Effector memory CD8-positive, alpha-beta T cell (primary cell): ENCODE measurements at places on chromosomes 5 and 9.
A peak's percentile ranks its signal among the peaks of the same experiment; 100 is the strongest.

GRCh38 chr5:58828258-58828657, 245.4 kb downstream of the RAB3C start:
- DNase-seq = no peak

GRCh38 chr5:2746561-2747032, 4.9 kb downstream of the IRX2 start:
- DNase-seq = no peak

DNA sequence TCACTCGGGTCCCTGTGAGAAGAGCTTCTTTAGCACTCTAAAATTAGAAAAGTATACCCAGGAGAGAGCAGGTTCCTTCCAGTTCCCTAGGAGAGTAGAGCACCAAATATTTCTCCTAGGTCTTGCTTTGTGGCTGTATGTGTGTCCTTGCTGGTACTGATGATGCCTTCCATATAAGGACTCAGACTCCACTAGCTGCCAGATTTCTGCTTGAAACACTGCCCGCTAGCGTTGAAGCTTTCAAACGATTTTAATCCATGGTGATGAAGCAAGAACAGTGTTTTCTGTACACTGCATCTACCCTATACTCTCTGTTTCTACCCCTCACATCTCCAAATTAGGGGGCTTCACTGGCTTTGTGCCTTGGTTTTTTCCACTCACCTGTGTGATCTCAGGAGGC, 2.4 kb upstream of the SMC2 start:
- no peak for DNase-seq

DNA sequence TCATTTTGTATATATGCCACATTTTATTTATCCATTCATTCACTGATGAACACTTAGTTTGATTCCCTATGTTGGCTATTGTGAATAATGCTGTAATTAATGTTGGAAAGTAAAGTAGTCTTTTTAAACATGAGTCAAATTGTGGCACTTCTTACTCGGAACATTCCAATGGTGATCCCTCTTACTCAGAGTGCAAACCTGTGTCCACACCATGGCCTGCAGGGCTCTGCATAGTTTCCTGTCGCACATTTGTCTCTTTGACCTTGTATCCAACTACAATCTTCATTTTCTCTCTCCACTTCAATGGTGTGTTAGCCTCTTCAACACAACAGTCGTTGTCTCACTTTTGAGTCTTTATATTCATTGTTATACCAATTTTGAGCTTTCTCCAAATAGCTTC, 98.1 kb upstream of the PAPPA start:
- DNase-seq = no peak

GRCh38 chr5:135397084-135397483, 1.9 kb downstream of the MACROH2A1 start:
- DNase-seq = no peak

DNA sequence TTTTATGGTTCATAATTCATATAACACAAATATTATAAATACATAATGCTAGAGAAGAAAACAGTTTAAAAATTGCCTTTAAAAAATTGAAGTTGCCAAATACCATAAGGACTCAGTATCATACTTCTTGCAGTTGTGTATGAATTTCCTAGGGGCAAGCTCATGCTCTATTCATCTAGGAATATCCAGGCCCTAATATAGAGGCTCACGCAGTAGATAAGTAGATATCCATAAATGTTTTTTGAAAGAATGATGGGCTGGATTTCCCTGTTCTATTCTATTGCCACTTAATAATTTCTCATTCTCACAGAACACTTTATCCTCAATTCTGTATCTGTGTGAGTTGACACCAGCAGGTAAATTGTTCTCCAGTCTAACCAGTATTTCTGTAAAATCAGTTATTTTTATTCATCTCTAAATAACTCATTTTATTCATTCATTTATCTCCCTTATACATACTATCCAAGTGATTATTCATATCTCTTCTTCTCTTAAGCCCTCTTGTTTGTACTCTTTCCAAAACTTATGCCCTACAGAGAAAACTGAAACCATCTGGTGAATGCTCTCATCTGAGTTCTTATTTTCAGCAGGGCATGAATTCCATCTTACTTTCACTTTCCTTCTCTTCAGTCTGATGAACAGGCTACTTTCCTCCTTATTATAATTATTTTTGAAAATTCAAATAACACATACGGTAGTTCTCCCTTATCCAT, 97.1 kb downstream of the SLC44A1 start:
- no peak for DNase-seq

- DNase-seq = peak; percentile 7
Measured at GRCh38 chr5:56480705-56481427, 247.7 kb upstream of the ANKRD55 start.

DNA sequence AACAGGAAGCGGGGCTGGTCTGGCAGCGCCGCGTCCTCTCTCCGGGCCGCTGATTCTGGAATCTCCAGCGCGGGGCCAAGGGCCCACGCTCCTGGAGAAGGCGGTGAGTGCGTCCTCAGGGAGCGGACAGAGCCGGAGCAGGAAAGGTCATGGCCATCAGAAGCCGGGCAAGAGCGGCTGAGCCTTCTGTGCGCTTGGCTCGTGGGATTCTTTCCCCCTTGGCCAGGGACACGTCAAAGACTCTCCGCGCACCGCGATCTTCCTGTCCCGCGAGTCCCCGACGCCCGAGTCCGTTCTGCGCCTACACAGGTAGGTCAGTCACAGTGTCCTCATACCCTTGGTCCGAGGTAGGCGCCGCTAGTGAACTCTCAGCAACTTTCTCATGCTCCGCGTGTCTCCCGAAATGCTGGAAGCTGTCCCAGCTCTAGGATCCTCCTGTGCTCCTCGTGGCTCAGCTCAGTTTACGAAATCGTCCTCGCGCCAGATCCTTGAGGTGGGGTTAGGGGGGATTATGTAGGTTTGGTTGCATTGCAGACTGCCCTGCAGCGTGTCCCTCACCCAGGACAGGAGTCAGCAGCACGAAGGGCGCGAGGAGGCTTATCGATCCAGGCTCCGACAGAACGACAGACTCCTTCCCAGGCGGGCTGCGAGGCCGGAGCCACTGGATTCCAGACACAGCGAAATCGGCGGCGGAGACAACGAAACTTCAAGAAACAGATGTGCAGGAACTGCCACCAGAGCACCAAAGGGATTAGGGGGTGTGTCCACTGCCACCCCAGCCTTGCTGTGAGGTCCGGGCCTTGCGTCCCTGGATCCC, 8.7 kb downstream of the LHX6 start:
- DNase-seq = no peak

- DNase-seq = no peak
Measured at GRCh38 chr5:66795682-66796081, 199.5 kb downstream of the MAST4 start.

DNA sequence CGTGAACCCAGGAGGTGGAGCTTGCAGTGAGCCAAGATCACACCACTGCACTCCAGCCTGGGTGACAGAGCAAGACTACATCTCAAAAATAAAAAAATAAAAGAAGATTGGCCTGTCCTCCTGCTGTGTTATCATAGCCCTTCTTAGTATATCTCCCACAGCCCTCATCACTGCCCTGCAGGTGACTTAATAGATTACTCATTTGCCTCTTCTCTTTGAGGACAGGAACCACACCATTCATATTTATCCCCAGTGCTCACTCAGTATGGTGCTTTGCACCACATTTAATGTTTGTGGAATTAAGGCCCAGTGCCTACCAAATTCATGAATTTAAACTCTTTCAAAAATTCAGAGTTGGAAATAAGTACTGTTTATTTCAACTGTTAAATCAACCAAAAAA, 10.3 kb downstream of the IDNK start:
- no peak for DNase-seq

GRCh38 chr5:110361471-110361870, 365.0 kb downstream of the TMEM232 start:
- DNase-seq = no peak

DNA sequence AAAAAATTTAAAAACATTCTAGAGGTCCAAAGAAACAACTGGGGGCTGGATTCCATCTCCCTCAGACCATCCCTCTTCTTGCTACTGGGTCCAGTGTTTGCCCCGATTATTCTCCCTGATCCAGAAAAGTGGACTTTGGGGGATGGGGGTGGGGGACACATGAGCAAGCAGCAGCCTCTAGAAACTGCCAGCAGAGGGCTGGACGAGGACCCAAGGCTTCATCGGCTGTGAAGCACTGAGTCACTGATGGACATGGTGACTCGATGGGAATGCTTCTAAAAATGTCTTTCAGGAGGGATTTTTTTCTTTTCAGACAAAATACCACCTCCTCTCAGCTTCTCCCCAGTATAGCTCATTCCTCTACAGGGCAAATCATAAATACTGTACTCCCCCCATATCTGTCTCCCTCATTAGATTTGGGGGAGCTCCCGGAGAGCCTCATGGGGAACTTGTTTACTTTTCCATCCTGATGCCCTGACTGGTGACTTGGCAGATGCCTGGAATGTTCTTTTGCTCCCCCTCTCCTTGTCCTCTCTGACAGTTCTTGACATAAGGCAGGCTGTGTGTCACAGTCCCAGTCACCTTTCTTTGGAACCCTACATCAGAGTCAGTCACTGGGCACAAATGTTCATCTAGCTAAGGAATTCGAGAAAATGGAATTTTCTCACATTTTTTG, 67.2 kb upstream of the STC2 start:
- no peak for DNase-seq

GRCh38 chr5:82218374-82219156, 59.6 kb downstream of the RPS23 start:
- DNase-seq = no peak

DNA sequence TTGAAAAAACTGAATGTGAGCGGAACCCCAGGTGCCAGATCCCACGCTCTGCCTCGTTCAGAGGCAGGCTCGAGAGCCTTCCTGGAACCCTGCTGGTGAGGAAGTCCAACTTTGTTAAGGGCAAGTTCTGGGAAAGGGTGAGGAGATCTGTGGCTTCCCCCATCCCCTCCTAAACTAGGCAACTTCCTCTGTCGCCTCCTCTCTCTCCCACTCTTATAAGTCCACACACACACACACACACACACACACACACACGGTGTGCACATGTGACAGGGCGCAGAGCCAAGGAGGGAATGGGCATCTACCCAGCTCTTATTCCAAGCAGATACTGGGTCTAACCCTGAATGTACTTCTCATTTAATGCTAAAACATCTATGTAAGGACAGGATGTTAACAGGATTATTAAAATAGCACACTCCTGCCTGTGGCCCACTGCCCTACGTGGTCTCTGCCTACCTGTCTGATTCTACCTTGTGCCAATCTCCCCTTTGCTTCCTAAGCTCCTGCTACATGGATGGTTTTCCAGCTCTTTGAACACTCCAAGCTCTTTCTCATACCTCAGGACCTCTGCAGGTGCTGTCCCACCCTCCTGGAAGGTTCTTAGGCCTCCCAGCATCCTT, 72.4 kb upstream of the FBXW11 start:
- DNase-seq = no peak

DNA sequence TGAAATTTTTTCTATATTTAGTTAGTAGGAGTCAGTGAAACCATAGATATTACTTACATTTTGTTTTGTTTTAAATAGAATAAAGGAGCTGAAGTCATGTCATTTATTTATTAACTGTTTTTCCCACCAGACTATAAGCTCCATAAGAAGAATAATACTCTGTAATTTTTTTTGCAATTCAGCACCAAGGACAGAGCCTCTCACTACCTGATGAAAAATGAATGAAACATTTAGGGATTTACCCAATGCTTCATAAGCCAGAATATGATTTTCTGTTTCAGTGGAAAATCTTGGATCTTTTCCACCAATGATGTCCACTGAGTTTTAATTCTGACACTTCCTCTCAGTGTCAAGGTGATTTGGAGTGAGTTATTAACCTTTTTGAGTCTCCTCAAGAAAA, 624.9 kb upstream of the GRAMD2B start:
- no peak for DNase-seq

GRCh38 chr9:35856882-35857281, 13.3 kb downstream of the OR13J1 start:
- no peak for DNase-seq

DNA sequence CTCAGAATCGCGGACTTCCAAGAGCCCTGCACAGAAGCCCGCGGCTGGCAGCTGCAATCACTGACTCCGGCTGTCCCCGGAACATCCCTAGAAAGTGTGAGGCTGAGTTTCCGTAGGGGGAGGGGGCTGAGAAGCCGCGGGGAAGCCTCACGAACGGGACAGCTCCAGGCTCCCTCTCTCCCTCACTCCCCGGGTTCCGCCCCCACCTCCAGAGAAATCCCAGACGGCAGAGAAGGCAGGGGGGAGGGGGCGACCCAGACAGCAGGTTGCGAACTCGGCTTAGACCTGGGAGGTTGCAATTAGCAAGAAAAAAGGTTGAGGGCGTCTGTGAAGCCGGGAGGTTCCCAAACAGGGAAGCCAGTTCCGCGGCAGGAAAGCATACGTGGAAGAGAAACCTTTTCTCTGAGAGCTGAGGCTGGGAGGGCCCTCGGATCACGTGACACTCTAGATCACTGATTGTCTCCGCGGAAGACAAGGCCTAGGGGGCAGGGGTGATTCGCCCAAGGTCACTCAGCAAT, 73.8 kb upstream of the CPLX2 start:
- DNase-seq = no peak

GRCh38 chr5:173035904-173036707, 20.0 kb upstream of the CREBRF start:
- no peak for DNase-seq

- DNase-seq = no peak
Measured at GRCh38 chr5:144131261-144131660, 39.2 kb downstream of the YIPF5 start.

DNA sequence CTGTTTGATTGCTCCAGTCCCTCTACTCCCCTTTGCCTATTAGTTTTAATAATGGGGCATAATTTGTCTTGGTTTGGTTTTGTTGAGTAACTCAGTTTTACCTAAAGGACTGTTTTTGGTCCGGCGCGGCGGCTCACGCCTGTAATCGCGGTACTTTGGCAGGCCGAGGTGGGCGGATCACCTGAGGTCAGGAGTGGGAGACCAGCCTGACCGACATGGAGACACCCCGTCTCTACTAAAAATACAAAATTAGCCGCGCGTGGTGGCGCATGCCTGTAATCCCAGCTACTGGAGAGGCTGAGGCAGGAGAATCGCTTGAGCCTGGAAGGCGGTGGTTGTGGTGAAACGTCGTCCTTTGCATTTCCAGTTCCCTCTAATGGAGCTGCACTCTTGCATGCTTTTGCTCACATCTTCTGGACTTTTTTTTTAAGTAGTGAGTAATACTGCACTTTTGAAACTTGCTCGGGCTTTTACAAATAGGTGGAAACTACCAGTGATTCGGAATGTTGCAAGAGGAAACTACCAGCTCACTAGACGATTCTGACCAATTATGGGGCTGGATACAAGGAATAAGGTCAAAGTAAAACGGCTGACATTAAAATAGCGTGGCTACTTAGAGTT, 721 bp upstream of the MAML1 start:
- DNase-seq = no peak

- no peak for DNase-seq
Measured at GRCh38 chr9:133119846-133120500, 1.1 kb downstream of the RALGDS start.
